ENCODE measurements at places on chromosomes 12 and 14.

DNA sequence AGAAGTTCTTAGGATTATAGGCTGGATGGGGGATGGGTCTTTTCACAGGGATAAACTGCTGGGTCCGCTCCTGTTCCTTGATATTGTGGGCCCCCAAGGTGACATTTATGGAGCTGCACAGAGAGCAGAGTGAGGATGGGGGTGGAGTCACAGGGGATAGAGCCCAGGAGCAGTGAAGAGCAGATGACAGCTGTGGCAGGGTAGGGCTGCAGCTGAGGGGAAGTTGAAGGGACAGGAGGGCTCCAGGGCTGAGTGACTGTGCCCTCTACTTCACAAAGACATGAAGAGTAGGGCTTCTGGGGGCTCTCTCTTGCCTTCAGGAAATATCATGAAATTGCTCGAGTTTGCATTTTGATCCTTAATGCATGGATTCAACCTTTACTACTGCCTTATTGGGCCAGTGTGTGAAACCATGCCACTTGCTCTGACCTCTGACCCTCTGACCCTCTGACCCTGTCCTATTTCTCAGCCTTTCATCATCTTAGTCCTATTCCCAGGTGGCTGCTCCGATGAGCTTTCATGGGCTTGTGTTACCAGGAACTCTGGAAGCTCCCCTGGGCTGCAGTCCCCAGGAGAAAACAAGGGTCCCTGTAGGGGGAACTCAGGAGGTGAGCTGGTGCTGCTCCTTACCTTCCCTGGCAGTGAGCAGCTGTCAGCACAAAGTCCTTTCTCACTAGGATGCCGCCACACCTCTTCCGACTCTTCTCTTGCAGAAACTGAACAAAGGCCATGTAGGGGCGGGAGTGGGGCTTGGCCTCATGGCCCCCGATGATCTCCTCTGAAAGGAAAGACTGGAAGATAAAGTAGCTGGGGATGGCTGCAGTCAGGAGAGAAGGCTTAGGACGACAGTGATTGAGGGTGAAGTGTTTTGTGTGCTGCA lies 1.6 kb downstream of the GZMH start:
- DNase-seq: no peak

DNA sequence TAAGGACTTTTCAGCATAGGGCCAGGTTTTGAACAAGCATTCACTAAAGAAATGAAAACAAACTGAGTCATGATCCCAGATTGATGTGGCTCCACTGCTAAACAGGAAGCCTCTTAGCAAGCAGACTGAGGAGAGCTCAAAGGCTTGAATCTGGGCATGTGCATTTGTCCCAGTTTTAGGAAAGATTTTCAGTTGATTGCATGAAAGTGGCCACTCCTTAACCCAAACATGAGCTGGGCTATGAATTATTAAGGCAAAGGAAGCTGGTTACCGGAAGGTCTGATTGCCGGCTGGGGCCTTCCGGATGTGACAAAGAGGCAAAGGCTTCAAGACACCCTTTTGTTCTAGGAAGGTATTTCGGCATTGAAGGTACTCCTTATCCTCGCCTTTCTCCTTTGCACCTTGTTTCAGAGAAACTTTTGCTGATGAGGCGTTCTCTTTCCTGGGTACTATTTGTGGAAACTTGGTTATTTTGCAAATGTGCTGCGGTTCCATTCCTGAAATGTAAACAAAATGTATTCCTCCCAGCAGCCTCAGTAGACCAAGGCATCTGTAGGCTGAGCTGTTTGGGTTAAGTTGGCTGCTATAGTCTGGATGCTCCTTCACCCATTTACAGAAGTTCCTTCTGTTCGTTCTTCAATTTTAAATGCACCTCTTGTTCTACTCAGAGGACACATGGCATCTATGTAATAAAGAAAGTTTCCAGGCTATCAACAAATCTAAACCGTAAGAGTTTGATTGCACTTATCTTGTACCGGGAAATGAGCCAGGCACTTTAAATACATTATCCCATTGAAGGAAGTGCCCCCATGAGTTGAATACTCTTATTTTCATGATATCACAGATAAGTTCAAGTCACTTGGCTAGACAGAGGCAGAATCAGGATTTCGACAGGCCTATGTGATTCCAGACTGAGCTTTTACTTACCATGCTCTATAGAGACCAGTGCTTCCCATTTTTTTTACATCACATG lies 115.6 kb upstream of the METAP2 start:
- DNase-seq: no peak

- DNase-seq: no peak
Measured at GRCh38 chr12:40145896-40146295, 40.0 kb upstream of the SLC2A13 start.

- DNase-seq: no peak
Measured at GRCh38 chr14:33061667-33062325, 123.1 kb downstream of the NPAS3 start.

DNA sequence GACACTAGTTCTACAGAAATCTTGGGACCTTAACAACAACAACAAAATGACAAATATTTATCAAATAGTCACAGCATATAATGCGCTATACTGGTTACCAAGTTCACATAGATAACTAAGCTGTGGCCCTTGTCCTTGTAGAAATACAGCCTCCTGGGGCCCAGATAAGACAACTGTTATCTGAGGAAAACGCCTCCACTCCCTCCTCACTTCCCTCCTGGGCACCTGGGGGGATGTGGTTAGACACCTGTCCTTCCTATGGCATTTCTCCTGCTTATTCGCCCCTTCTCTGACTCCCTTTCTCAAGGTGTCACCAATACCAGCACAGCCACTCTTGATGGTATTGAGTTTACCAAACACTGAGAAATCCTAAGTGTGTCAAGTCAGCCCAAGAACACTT lies 419.4 kb downstream of the RAD51B start:
- DNase-seq: no peak

- DNase-seq: no peak
Measured at GRCh38 chr12:64716839-64717455, 42.3 kb downstream of the GNS start.

Measured in kidney glomerular epithelial cell (primary cell).